Dermis blood vessel endothelial cell (primary cell): ENCODE measurements at places on chromosomes 5 and 9.

DNA sequence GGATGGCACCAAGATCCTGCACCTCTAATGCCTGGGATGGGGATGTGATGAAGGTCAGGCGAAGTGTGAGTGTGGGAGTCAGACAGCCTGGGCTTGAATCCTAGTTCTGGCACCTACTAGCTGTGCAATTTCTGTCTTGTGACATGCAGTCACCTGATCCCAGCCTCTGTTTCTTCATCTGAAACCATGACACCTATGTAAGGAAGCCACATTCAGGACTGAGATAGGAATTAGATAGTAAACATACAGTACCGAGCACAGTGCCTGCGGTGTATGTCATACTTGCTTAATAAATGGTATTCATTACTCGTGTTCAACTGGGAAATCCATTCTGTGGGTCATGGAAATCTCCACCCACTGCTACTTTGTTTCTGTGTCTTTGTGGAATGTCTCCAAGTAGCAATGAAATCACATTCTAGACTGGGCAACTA is 140.6 kb upstream of the STC2 start:
- DNase-seq, result no peak

GRCh38 chr9:93822229-93822628 is 132.9 kb downstream of the BARX1 start:
- no peak for DNase-seq

- peak; percentile 26 for DNase-seq
These were observed 44.9 kb downstream of the SLC25A51 start for GRCh38 chr9:37859043-37859442.

DNA sequence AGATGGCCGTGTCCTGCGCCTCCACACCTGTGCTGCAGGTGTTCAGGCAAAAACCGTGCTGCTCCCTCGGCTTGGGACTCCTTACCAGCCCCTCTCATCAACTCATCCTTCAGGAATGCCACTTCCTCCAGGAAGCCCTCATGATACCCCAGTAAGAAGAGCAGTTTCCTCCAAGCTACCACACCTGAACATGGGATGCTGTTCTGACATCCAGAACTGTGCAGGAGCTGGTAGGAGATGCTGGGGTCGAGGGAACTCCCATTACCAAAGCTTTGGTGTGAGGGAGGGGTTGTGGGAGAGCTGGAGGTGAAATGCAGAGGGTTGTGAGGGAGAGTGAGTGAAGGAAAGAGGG is 18.9 kb downstream of the CARD19 start:
- DNase-seq, result no peak

GRCh38 chr5:29351170-29351569 is 1842.3 kb upstream of the CDH6 start:
- no peak for DNase-seq
